ENCODE measurements at places on chromosomes 3 and 15. TPM values are rescaled to one million over a fixed set of nuclear protein-coding genes. Genes with fewer than 3 reads are reported as not detected.

DNA sequence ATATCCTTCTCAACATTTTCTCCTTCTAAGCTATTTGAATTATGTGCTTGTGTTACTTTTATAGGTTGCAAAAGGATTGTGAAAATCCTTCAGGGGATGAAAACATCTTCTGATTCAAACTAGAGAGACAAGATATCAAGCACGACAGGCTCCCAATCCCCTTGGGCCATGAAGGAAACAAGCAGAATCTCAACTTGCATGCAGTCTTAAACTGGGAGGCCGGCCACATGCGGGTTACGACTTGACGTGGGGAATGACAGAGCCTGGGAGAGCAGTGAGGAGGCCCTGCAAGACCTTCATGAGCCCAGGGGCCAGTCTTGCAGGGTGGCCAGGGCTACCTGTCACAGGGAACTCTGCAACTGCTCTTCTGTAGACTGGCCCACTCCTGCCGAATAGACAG, 94.4 kb downstream of the SCN11A start:
- no peak for DNase-seq

DNA sequence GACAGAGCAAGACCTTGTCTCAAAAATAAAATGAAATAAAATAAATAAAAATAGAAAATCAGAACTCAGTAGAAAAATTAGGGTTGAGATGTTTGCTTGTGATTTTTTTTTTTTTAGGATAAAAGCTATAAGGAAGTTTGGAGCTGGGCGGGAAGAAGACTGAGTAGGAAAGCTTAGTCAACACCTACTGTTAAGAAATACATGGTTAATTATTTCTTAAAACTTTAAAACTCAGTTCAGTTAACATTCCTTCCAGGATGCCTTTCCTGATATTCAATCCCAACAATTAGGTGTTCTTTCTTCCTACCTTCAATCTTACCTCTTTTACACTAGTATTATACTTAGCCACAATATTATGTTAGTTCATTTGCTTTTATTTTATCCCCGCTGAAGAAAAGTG, 246.2 kb downstream of the LSAMP start:
- DNase-seq = no peak

DNA sequence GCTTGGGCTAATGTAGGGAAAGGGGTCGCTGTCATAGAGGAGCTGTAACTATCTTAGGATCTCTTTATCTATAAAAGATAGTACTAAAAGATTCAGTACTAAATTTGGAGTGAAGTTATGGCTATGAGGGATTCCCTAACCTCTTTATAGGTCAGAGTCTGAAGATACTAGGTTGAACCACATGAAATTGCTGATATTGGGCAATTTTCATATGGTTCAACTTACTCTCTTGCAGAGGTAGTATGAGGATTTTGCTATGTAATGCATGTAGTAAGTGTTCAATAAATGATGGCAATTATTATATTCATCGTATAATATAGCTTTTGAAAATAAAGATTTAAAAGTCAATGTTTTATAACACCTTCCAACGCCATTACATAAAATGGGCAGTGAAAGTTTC, 1.9 kb upstream of the TFDP2 start:
- DNase-seq = no peak

GRCh38 chr15:27134481-27134880, 163.5 kb downstream of the GABRG3 start:
- no peak for DNase-seq

DNA sequence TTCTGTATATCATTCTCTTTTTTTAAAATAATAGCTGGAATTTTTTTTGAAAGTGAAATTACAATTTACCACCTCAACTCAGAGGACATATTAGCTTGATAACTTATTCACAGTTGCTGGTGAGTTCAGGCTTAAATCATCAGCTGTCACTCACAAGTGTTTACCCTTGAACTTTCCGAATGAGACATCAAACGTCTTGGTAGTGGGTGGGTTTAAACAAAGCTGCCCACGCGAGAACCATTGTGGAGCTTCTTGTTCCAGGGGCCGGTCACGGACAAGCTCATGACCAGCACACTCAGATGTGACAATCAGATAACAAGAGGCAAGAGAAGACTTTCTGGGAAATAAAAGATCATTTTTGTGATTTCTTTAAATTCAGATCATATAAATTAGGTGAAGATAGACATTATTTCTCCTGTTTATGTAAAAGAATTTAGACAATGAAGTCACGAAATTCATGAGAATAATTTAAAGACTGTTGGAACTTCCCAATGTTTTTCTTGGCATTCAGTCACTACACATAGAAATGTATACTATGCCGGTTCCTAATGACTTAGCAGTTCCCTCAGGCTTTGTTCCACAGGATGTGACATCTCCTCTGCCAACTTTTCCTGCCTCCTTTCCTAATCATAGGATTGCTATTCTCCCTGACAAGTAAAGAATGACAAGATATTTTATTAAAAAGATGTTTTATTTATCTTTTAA, 29.3 kb downstream of the BTD start:
- no peak for DNase-seq

GRCh38 chr3:158768361-158768787, 33.5 kb upstream of the MFSD1 start:
- DNase-seq = peak; percentile 68

- DNase-seq = peak; percentile 30
Measured at GRCh38 chr15:70863450-70864218, 9.7 kb upstream of the LARP6 start.

GRCh38 chr3:107271787-107272387, 105.4 kb upstream of the CCDC54 start:
- DNase-seq = no peak

Gene RPL15
- total RNA-seq = 1,296 TPM

Data from tibial nerve (tissue), 4 donors.